ENCODE measurements at places on chromosomes 4 and X.

GRCh38 chr4:138188406-138189084 lies 53.6 kb downstream of the SLC7A11 start:
- DNase-seq: no peak

DNA sequence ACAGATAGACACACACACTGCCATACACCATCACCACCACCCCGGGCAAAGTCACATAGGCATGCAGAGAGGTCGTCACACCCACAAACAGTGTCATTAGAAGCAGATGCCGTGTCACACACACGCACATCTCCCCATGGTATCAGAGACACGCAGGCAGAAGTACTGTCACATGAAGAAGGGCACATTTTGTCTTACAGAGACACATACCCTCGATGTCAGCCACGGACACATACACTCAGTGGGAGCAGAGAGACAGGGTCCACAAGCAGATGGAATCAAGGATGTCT lies 3.3 kb downstream of the NALF2 start:
- DNase-seq: no peak

GRCh38 chr4:145337391-145337790 lies 144.3 kb upstream of the SMAD1 start:
- no peak for DNase-seq

DNA sequence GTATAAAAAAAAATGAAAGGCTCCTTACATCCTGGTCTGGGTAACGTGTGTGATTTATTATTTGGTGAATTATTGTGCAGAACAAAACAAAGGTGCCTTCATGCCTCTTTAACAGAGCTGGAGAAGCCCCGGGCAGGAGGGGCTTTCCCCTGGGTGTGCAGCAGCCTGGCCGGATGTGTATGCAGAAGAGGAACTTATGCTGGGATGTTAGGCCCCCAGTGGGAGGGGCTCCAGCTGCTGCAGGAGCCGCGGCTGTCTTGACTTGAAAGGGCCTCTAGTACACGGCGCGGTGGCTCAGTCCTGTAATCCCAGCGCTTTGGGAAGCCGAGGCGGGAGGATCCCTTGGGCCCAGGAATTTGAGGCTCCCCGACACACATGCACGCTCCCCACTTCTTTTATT lies 16.0 kb downstream of the CCNQ start:
- peak; percentile 82 for DNase-seq

All from Karpas-422 (cell line).